ENCODE measurements at places on chromosomes 1 and 21.

GRCh38 chr1:42165511-42166210 lies 1.1 kb upstream of the GUCA2A start:
- no peak for DNase-seq

DNA sequence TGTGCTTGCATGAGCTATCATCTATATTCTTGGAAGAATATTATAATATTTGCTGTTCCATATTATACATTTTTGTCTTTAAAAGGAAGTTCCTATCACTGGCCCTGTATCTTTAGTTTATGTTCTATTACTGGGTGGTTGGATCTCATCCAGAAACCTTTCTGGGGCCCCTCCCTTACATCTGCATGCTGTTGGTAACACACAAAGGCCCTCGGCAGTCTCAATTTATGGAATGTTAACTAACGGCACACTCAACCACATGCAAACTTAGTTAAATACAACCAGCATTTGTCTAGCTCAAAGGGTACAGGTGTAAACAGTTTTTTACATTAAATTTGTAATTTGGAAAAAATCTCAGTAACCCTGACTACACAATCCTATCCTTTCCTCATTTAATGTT lies 9.7 kb upstream of the HYI start:
- no peak for DNase-seq

- DNase-seq, result no peak
Observed at GRCh38 chr1:247331172-247331524, 519 bp downstream of the ZNF496 start.

DNA sequence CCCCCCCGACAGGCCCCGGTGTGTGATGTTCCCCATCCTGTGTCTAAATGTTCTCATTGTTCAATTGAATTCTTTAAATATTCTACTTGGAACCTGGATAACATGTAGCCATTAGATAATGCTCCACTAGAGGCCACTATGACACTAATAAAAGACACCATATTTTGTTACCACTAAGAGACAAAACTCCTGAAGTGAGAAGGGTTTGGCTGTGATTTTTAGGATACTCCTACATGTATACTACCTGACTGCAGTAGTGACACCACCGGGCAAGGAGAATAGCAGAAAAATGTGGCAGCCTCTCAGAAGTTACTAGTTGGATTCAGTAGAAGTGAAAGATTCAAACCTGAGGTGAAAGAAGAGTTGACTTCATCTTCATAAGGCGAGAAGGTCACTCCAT lies 36.0 kb downstream of the F5 start:
- DNase-seq, result no peak

GRCh38 chr21:27759091-27759659 lies 792.3 kb upstream of the ADAMTS5 start:
- DNase-seq, result no peak

GRCh38 chr1:56206391-56206790 lies 373.0 kb downstream of the PLPP3 start:
- DNase-seq, result no peak

GRCh38 chr1:212967801-212968200 lies 17.5 kb downstream of the VASH2 start:
- DNase-seq, result no peak

DNA sequence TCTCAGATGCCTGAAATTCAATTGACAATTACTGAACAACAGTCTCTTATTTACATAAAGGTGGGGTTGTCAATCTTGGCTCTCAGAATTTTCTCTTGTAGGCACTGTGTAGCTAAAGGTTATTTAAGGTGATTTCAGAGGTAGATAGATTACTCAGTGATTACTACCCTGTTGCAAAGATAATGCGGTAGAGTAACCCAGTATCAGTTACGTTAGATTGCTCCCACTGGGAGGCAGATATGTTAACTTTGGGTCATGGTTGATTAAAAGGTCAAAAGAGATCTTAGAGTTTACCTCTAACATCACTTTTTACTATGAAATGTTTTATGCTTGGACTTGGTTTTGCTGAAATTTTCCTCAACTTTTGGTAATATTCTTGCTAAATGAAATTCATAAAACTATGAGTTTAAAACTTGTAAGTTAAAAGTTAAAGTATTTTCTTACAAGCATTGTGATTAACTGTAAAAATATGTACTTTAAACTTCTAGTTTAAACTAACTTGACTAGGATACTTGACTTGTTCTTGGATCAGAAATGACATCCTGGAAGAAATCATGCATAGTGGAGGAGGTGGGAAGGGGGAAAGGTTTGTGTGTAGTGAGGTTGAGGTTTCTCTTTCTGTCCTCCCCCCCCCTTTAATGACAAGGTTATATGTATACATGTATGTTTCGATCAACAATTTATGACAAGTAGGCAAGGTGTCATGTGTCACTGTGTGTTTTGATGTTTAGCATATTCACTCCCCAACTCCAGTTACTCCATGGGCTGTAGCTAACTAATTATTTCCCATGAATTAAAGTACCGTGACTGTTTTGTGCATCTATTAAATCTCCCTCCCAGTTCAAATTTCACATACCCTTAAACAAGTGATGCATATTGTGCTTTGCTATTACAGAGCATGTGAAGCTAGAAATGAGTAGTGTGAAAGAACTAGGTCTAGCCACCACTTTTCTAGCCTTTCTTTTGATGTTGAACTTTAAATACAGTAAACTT lies 2.9 kb downstream of the LAMC1 start:
- no peak for DNase-seq

DNA sequence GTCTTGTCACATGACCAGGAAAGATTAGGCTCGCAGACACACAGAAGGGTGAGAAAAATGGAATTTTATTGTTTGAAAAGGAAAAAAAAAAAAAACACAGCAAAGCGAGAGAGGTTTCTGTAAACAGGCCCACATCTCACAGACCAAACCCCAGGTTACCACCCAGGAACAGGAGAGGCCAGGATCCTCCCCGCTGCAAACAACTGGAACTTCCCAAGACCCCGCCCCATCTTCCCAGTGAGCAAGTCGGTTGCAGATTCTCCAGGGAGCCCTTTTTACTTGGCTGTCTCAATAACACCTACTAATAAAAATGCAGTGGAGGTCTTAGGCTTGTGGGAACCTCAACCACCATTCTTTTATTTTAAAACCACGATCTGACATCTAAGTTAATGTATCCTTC lies 84.7 kb upstream of the ETS2 start:
- no peak for DNase-seq

DNA sequence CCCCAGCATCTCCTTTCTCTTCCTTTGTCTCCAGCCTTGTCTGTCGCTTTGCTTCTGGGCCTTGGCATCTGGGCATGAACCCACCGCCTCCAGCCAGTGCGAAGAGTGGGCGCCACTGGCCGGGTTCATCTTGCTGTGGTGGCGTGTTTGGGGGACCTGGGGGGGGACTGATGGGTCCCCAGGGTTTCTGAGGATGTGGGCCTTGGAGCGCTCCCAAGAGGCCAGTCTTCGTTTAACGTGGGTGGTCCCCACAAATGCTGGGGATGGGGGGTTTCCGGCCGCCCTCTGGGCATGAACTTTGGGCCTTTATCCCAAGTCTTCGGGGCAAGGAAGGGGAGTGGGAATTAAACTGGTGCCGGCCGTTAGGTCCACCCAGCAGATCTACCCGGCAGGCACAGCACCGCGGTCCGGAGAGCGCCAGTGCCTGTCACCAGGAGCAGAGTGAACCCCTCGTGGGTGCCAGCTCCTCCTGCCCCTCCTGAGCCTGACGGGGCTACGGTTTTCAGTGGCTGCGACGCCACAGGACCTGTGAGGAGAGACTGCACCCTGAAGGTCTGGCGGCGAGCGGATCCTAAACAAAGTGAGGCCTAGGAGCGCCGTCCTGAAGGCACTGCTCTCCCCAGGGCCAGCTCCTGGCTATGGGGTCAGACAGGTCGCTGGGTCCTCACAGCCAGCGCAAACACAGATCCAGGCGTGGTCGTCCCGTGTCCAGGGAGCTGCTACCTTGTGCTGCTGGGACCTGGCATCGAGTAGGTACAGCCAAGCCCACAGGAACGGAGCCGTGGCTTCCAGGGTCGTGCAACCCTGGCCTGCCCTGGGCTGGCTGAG lies 12.1 kb upstream of the C1orf174 start:
- DNase-seq, result no peak

GRCh38 chr1:220895412-220895946 lies 16.2 kb downstream of the HLX start:
- peak; percentile 62 for DNase-seq
